ENCODE measurements at places on chromosomes 7 and 10.
A peak's percentile ranks its signal among the peaks of the same experiment; 100 is the strongest.

GRCh38 chr10:26503911-26504310, 65.8 kb downstream of the APBB1IP start:
- no peak for DNase-seq

GRCh38 chr10:103067484-103067883, 125.6 kb downstream of the NT5C2 start:
- DNase-seq = no peak

- no peak for DNase-seq
These were observed 29.3 kb downstream of the PPP1R17 start for GRCh38 chr7:31716355-31716754.

DNA sequence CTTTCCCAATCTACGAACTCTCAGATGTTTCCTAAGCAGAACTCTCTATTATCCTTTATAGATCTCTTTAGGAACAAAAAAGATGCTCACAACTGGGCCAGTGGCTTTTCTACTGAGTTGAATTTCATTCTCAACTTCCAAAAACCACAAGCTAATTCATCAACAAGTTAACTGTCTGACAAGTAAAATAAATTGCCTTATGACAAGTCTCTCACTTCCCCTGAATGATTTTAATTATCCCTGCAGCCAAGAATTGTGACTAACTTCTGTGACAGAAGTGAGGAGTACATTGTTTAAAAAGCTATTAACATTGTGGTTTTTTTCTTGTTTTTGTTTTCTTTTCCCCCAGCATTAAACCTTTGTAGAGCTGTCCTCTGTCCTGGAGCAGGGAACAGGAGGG, 343.1 kb downstream of the HPSE2 start:
- DNase-seq = no peak

- no peak for DNase-seq
These were observed 101.5 kb downstream of the CTTNBP2 start for GRCh38 chr7:117771756-117772155.

DNA sequence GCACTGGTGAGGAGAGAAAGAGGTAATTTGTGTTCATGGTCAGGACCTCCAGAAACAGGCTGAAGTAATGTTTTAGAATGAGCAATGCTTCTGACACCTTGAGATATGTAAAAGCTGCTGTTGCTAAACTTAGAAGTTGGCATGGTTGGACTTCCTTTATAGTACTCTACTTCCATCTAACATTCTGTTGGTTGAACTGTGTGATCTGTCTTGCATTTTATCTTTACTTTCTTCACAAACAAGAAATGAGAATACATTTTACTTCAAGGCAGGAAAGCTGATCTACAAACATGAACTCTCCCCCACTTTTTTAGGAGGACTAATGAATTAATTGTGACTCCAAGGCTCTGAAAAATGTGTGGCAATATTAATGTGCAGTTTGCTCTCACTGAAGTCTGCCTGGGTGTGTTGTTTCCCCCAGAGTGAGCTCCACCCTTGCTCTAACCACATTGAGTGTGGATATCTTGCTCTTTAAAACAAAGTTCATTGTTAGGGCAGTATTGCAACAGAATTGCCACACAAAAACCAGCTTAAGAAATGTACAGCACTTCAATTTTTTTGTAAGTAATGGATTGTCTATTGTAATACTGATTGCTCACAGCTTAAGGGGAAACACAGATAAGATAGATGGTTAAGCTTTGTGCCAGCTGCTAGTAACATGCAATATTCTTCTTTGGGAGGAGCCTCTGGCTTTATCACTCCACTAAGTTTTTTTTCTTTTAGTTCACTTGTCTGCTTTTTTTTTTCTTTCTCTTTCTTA, 69.0 kb downstream of the ADD3 start:
- no peak for DNase-seq

- no peak for DNase-seq
These were observed 220.7 kb upstream of the GLI3 start for GRCh38 chr7:42457663-42458062.

DNA sequence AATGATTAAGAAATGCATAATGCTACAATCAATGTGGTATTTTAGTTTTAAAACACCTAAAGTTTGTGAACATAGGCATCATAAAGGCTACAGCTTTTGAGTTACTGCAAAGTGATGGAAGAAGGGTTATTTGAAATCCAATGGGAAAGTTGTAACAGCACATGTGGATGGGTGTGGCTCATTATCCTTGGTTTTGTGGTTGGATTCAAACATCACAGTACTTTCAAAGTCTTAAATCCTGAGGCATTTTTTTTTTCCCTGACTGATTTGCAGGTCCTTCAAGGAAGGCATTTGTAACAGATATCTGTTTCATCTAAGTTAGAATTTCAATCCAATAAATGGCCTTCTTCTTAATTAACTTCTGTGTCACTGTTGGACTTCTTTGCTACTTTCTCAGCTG, 9.8 kb upstream of the SHTN1 start:
- no peak for DNase-seq

GRCh38 chr10:95363303-95363912, 72.6 kb upstream of the PDLIM1 start:
- DNase-seq = no peak

DNA sequence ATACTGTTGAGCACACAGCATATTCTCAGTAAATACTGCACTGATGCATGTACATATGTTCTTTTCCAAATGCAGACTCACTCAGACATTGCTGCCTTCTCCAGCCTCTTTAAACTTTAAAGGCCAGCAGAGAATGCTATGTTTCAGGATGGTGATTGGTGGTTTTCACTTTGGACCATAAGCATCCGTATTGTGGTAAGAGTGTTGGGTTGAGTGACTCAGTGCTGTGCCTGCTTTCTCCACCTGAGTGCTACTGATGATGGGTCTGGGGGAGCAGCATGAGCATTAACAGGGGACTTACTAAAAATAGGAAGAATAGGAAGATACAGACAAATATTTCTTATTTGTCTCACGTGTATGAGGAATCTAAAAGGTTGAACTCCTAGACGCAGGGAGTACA, 56.3 kb upstream of the ZNF92 start:
- no peak for DNase-seq

- no peak for DNase-seq
These were observed 1178.0 kb downstream of the REEP3 start for GRCh38 chr10:64699244-64699643.

- no peak for DNase-seq
These were observed 358.2 kb upstream of the IGFBP3 start for GRCh38 chr7:46279290-46279689.

DNA sequence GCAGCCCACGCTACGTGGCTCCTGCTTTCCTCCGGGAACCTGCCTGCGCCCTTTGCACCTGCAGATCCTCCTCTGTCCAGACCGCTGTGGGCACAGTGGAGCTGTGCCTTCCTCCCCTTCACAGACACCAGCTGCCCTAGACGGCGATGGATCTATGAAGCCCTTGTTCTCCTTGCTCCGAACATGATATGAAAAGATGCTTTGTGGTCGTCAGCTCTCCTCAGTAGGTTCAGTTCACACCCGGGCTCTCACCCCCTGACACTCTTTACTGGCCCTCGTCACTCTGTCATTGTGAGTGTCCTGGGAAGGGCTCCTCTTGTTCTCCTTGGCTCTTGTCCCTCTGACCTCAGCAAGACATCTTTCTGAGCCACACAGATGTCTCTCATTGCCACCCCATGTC, 4.2 kb downstream of the ZNF488 start:
- DNase-seq = no peak

- DNase-seq = no peak
These were observed 68.0 kb downstream of the EXOC4 start for GRCh38 chr7:133320891-133321290.

DNA sequence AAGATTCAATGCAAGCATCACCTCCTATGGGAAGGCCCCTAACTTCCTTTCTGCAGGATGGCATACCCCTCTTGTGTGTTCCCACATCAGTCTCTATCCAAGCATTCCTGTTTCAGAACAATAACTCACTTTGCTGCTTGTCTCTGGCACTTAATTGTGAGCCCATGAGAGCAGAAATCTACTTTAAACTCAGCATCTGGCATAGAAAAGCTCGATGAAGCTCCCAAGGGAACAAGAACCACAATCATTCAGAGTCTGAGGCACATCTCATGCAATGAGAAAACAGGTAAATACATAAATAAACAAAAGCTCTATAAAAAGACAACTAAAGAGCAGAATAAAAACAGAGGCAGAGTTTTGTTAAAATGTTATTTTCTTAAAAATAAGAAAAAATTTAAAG, 66.2 kb downstream of the VPS41 start:
- no peak for DNase-seq

GRCh38 chr10:86962136-86962980, 4.0 kb downstream of the SNCG start:
- no peak for DNase-seq

- DNase-seq = no peak
These were observed 206.3 kb downstream of the FANK1 start for GRCh38 chr10:126102636-126103035.

GRCh38 chr10:86652361-86653202, 1.8 kb upstream of the OPN4 start:
- DNase-seq = no peak

DNA sequence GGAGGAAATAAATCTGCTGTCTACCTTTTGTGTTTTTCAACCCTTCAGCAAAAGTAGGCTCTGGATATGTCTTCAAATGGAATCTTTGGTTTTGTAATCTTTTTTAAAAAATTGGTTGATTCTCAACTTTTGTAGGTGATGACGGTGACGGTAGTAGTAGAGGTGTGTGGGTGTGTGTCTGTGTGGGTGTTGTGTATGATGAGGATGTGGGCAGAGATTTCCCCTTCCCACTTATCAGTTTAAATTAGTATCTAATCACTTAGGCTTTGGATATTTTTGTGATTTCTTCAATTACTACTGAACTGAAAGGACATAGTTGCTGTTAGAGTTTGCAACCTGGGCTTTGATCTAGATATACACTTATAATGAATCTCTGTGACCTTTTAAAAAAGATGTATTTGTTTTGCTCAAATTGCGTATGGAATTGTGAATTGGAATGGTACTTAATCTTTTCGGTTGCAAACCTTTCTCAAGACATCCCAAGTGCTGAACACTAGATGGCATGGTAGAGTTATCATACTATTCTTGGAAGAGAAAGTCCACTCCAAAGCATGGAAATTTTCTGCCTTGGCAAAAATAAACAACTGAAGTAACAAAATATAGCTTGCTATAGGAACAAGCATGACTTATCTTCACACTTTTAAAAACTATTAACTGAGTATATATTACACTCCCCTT, 51.9 kb upstream of the A1CF start:
- no peak for DNase-seq

DNA sequence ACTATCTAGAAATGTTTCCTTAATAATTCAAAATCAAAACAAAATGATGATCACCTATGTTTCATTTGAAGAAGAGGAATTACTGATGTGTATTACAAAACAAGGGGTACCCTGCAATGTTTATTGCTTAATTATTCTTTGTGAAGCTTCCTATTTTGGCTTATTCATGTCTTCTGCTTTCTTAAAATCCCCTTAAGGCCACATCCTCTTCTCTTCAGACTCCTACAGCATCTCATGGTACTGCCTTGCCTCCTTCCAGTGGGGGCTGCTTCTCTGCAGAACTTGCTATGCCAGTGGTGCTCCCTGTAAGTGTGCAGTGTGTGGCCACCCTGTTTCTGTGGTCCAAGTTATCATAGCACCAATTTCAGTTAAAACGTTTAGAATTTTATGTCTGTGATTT, 35.0 kb downstream of the CCDC146 start:
- DNase-seq = no peak

DNA sequence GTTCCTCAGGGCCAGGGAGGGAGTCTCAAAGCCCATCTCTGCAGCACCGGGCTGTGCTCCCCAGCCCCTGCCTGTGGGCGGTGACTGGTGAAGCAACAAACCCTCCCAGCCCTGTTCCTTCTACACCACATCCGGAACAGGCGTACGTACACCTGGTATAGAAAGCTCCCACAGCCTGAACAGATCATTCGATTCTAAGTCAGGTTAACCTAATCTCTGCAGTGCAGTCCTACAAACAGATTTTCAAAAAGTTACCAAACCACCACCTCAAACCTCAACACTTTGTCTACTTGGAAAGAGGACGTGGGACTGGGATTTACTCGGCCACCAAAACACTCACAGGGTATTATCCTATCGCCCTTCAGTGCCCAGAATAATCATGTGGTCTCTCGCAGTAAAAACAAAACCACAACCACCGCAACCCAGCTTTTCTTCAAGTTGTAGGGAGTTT, 238.4 kb downstream of the DIP2C start:
- peak; percentile 38 for DNase-seq

DNA sequence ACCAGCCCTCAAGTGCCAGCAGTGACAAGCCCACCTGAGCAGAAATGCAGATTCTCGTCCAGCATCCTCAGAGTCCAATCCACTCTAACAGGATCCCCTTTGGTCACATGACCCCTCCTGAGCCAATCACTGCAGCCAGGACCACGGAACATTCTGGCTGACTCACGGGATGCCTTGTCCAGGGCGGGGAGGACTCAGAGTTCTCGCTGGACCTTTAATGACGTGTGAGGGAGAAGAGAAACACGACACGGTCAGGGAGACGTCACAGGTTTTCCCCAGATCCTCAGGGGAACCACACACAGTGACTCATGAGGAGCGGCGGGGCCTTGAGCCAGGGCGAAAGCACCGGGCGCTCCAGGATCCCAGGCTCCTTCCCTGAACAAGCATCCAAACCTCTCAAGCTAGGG, 155.7 kb downstream of the PTPRN2 start:
- no peak for DNase-seq

DNA sequence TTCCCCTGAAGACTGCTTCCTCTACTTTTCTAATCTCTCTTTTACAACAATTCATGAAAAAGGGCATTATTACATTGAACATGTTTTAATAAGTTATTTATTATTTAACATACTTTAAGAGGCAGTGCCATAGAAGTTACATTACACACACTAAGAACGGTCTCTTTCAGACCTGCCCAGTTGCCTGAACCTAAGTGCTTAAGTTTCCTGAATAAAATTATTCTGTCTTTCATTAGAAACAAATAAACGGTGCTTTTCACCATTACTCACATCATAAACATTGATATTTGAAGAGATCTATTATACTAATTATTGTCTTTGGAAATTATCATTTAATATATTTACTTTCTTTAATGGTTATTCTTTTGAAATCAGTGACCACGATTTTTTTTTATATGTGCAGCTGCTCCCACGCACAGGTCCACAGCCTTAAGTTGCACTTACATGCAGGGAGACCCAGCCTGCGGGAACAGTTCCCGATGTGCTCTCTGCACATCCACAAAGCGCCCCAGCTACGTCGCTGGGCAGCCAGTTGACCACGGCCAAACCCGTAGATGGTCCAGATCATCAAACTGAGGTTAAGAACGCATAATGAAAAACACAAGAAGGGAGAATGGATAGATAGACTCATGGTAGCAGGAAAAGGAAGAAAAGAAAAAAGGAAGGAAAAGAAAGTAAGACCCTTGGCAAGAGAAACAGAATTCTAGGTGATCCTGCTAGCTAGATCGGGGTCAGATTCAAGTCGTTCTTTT, 437.0 kb upstream of the MGMT start:
- DNase-seq = no peak

Data from activated T-helper 1 cell treated with anti-CD3 and anti-CD28 coated beads, Interleukin-2, amount 50 U/mL, for 16 hours (primary cell).